ENCODE measurements at places on chromosomes 1 and 21.

GRCh38 chr21:44737706-44738354 is 26.5 kb upstream of the TSPEAR start:
- no peak for DNase-seq

GRCh38 chr1:109247401-109248365 is 1.7 kb upstream of the CELSR2 start:
- DNase-seq: no peak

DNA sequence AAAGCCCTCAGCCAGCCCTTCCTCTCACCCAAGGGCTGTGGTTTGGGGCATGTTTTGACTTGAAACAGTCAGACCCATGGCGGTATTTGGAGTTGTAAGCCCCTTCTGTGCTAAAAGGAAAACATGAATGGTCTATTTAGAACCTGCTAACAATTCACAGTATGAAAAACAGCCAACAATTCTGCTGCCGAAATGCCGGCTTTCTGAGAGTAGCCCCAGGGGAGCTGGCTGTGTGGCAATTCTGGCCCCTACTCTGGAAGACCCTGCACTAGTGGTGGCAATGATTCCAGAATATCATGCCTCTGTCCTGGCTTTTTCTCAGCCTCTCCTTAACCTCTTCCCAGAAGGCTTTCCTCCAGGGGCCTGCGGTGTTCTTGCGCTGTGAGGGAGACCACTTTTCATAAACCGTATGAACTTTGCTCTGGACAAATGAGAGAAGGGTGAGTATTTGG is 118.7 kb downstream of the EDEM3 start:
- DNase-seq: no peak

GRCh38 chr1:165330483-165330882 is 26.0 kb downstream of the LMX1A start:
- no peak for DNase-seq

DNA sequence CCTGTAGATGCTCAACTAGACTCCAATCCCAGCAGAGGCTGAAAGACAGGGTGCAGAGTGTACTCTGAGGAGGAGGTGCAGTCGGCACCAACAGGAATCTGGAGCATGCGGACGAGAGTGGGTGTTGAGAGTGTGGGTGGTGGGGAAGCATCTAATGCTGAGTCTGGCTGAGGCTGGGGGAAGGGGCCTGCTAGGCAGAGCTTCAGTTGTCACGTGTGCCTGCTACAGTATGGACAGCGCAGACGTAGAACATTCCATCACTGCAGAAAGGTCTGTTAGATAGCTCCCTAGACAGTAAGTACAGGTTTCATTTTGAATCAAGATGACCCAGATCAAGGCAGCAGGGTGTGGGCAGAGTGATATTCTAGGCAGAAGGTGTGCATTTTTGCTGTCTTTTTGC is 23.1 kb downstream of the SNAP47 start:
- no peak for DNase-seq

DNA sequence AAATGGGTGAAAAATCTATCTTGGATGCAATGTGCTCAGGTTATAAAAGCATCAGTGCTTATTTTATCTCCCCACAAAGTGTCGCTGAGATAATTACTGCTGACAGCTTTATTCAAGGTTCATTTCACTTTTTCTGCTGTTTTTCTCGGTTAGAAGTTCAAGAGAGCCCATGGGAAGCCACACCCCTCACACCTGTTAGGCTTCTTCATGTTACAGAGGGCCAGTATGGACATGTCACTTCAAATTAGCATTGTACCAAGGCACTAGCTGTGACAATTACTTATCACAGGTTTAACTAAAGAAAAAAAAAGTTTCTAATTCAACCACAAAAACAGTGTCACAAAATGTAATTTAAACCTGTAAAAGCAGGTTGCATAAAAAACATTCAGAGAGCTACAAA is 187.3 kb upstream of the DMRTA2 start:
- no peak for DNase-seq
